AG10803 (cell line): ENCODE measurements at places on chromosomes 2 and 18.
A peak's percentile ranks its signal among the peaks of the same experiment; 100 is the strongest.

DNA sequence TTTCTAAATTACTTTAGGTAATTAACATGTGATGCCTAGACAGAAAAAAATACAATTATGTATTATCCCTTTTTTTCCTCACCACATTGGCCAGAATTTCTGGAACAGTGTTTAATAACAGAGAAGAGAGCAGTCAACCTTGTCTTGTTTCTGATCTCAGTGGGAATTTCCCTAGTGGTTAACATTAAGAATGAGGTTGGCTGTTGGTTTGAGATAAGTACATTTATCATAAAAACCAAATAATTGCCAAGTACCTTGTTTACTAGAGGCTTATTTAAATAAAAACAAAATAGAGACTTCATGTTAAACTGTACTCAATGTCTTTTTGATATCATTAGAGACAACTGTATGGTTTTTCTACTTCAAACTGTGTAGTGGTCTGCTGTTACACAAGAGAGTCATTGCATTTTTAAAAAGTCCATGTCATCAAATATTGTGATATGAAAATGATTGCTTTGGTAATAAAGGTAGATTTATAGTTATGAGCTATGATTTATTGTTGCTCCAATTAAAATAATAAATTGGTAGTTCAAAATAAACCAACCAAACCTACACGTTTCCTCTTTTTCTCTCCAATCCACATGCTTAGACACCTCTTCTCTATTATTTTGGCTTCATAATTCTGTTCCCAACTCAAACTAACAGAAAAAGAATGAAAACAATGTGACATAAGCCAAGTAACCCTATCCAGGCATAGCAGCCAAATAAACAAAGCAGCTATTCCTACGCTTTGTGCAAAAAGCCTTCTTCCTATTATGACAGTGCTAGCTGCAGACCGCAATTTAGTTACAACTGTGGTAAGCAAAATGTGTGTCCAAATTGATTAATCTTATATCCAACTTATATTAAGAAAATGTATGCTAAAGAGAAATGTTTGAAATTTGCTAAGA lies 20.9 kb upstream of the TANK start:
- DNase-seq: peak; percentile 86

GRCh38 chr2:97730245-97730644 lies 16.9 kb downstream of the ZAP70 start:
- DNase-seq: no peak

GRCh38 chr2:109125593-109126500 lies 3.2 kb upstream of the SH3RF3 start:
- DNase-seq: peak; percentile 99

DNA sequence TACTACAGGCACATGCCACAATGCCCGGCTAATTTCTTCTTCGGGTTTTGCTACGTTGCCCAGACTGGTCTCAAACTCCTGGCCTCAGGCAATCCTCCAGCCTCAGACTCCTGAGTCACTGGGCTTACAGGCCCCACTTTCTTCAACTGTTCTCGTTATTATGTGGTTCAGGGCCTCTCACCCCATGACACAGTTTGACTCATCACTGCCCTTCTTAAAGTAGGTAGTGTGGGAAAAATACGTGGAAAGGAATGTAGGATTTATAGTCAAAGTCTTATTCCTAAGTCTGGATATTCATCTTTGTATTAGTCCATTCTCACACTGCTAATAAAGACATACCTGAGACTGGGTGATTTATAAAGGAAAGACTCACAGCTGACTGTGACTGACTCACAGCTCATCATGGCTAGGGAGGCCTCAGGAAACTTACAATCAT lies 19.4 kb downstream of the CENPA start:
- peak; percentile 79 for DNase-seq

DNA sequence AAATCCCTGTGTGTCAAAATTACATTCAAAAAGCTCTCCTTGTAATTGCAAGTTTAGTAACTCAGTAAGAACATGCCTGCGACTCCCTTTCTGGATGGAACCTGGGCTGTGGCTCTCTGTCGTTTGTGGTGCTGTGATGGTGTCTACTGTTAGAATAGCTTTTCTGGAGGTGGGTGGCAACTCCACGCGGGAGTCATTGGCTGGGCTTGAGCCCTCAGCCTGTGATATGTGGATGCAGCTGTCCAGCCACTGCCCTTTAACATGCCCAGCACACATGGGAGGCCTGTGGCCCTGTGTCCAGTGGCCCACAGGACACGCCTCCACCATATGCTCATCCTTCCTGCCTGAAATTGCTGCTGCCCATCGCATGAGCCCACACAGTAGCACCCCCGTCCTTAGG lies 124.2 kb downstream of the RNF144A start:
- no peak for DNase-seq

GRCh38 chr2:207867056-207867455 lies 97.3 kb upstream of the FZD5 start:
- peak; percentile 29 for DNase-seq

- no peak for DNase-seq
Measured at GRCh38 chr2:197134206-197134605, 176.4 kb downstream of the ANKRD44 start.

GRCh38 chr2:38634684-38635083 lies 31.2 kb upstream of the GALM start:
- DNase-seq: no peak

GRCh38 chr2:232532419-232532818 lies 6.5 kb downstream of the CHRND start:
- no peak for DNase-seq

GRCh38 chr18:4231260-4231659 lies 223.8 kb downstream of the DLGAP1 start:
- no peak for DNase-seq

DNA sequence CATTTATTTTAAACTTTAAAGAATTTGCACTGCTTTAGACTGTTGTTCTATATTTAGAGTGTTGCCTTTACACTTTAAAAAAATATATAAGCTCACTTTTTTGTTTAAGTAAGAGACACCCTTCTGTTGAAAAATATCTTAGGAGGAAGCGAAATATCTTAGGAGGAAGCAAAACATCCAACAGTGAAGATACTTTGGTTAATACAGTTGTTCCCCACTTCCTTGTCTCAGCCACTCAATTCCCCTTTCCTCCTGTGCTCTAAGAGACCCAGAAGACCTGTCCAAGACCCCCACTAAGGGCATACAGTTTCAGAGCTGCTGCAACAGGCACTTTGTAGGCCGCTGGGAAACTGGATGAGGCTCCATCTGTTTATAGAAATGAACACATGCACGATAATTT lies 5.7 kb downstream of the SERPINB8 start:
- DNase-seq: no peak

DNA sequence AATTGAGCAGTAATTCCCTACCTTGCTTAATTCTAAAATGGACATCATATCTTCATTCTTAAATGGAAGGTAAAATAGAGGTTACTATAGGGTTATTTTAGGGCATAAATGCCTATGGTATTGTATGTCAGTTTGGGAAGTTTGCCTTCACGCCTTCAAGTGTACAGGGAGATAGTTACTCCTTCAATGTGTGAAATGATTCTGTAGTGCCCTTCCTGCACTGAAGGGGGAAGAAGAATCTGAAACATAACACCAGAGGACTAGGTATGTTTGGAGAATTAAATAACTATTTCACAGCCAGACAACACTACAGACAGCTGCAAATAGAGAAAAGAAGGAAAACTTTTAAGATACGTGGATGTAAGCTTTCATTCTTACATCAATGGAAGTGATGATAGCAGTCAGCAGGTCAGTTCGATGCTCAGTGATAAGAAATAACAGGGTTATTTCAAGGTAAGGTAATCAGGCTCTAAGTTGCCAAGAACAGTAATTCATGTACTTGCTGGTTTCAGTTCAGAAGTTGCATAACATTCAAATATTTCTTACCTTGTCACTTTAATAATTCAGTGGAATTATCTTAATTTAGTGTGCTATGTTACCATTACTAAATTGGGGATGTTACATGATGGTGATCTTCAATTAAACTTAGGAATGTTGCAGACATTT lies 4.0 kb downstream of the PKP4 start:
- DNase-seq: peak; percentile 12

DNA sequence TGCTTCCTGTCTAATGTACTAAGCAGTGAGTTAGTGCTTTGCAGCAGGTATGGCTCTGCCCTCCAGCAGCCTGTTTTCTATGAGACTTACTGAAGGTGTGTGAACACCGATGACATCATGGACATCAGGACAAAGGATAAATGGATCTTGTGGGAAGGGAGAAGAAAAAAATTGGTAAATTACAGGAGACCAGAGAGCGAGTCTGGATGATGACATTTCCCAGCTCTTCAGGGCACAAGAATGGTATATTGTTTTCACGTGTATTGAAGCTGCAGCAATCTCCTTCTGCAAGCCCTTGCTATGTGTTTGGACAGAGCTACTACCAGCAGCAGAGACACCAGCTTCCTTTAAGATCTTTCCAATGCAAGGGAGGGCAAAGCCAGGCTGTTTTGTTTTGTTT lies 47.2 kb downstream of the DCC start:
- no peak for DNase-seq

DNA sequence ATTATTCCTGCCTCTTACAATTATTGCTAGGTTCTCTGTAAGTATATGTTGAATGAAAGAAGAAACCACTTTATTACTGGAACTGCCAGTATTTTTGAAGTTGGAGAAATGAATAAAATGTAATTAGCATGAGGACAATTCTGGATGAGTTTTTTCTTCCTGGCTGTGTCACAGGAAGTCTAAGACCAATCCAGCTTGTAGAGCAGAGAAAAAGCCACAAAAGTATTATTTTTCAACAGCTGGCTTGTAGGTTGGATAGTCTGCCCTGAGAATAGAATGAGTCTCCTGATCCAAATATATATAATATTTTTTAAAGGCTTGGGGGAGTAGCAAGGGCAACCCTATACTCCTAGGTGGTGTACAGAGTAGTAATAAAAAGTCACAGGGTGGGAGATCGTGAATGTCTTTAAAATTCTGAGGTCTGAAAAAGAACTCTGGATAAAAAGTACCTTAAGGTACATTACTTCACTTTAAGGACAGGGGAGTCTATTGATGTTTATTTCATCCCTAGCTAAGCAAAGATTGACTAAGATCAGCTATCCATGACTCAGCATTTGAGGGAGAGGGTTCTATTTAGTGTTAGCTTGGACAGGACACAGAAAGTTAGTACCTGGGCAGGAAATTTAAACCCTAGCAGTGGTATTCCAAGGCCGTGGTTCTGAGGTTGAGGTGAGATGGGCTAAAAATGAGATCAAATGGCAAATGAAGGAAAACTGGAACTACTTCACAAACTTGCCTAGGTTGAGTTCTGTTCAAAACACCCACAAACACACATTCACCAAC lies 31.7 kb downstream of the SLC40A1 start:
- peak; percentile 41 for DNase-seq

DNA sequence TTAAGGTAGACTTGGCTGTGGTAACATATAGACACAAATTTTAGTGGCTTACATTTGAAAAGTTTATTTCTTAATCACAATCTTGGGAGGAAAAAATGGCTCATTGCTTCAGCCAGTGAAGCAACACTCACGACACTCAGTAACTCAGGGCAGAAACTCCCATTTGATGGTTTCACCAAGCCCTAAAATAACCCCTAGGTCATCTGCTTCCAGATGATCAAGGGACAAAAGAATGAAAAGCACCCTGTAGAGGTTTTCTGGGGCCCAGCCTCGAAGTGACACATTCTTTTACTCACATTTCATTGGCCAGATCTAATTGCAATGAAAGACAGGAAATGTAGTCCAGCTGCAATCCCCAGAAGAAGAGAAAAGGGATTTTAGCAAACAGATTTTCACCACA lies 275.9 kb downstream of the TMX3 start:
- peak; percentile 98 for DNase-seq

GRCh38 chr18:36127836-36128529 lies 1.2 kb downstream of the SLC39A6 start:
- DNase-seq: peak; percentile 2

DNA sequence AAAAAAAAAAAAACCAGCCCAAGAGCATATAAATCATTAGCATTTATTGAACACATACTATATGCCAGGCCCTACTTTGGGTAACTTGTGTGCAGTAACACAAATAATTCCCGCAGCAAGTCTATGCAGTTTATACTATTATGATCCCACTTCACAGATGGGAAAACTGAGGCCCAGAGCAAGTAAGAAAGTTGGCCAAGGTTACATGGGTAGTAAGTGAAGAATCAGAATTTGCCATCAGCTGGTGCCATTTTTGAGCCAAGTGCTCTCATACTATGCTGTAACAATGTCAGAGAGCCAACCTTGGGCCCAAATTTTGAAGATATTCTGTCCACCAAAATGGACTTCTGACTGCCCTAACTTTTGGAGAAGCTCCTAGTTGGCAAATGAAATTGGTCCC lies 13.5 kb upstream of the PSD4 start:
- DNase-seq: no peak

GRCh38 chr18:61544178-61544577 lies 210.9 kb downstream of the CDH20 start:
- DNase-seq: no peak

- DNase-seq: no peak
Measured at GRCh38 chr2:28640908-28641300, 110.7 kb upstream of the PPP1CB start.

DNA sequence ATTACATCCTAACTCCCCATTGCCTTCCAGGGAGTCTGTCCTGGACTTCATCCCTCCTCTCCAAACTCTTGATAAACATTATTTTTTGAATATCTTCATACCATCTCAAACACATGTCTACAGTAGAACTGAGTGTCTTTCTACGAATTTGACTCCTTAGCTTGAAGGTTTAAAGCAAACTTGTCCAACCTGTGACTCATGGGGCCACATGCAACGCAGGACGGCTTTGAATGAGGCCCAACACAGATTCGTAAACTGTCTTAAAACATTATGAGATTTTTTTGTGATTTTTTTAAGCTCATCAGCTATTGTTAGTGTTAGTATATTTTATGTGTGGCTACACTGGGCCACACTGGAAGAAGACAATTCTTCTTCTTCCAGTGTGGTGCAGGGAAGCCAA lies 98.1 kb downstream of the PARD3B start:
- DNase-seq: peak; percentile 36

- DNase-seq: no peak
Measured at GRCh38 chr2:209619782-209620181, 151.8 kb upstream of the UNC80 start.

- no peak for DNase-seq
Measured at GRCh38 chr2:147366279-147366678, 478.6 kb upstream of the ACVR2A start.

DNA sequence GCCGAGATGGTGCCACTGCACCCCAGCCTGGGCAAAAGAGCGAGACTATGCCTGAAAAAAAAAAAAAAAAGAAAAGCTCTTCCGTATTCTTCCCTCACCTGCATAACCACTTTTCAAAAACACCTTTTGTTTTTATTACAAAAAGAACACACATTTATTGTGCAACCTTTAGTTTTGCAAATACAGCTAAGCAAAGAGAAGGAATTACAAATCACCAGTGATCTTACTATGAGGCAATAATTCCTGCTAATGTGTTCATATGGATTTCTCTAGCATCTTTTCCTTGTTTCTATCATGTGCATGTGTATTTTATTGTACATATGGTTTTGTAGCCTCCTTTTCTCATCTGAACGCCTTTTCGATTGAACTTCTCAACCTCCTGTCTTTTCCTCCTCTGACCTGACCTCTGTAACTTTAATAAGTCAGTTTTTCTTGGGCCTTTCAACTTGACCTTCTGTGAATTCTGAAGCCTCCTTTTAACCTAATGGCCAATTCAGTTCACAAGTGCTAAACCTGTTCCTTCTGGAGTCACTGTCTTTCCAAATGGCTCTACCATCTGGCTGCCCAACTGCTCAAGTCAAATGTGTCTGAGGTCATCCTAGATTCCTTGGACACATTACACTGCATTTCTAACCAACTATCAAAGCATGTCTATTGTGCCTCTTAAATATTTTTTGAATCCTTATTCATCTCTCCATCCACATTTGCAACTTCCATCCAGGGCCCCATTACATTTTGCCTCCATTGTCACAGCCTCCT lies 59.1 kb upstream of the DAPL1 start:
- DNase-seq: no peak
